ENCODE measurements at places on chromosomes 4 and X.

- no peak for DNase-seq
Measured at GRCh38 chrX:18098763-18099162, 121.9 kb downstream of the BEND2 start.

DNA sequence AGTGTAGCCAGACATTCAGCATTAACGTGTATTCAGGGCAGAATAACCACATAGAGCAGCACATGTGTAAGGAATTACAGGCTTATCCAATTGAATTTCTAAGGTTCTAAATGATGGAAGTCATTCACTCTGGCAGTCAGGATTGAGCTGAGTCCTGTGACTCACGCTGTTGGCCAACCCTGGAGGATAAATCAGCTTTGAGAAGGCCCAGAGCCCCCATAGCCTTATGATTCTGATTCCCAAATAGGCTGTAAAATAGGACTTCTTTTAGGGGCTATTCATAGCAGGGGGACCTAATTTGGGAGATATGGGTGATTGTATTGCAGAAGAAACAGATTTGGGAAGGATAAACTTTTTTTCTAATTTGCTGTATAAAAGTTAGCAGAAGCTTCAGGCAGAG is 8.1 kb upstream of the HPF1 start:
- no peak for DNase-seq

DNA sequence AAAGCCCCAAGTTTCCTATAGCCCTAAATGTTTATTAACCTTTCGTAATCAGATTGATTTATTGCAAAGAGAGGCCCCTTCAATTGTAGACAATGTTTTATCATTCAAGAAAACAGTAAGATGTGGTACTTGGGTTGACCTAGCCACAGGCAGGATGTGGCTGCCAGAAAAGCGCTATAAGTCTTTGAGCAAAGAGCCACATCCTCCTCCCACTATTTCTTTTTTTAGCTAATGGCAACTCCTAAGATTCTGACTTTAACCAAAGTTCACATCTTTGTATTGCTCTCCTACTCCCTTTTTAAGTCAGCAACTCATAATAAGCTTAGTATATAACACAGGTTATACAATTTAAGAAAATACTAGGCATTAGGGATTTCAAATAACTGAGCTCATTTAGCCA is 70.7 kb upstream of the PPP3CA start:
- no peak for DNase-seq

- peak; percentile 54 for DNase-seq
Measured at GRCh38 chrX:13485167-13485566, 84.2 kb upstream of the EGFL6 start.

DNA sequence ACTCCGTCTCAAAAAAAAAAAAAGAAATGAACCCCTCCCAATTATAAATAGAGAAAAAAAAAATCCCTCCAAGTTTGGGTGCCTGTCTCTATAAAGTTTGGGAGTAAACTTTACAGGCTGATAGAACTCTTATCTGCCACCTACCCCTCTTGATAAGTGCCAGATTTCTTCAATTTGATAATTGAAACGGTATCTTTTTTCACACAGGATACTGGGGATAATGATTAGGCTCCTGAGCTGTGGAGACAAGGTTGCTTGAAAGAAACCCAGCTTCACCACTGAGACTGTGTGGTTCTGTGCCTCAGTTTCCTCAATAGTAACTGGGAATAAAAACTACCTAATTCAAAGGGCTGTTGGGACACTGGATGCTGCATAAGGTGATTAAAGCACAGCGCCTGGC is 606 bp downstream of the EFHC2 start:
- no peak for DNase-seq

GRCh38 chrX:54865208-54865607 is 55.4 kb upstream of the TRO start:
- DNase-seq = no peak

DNA sequence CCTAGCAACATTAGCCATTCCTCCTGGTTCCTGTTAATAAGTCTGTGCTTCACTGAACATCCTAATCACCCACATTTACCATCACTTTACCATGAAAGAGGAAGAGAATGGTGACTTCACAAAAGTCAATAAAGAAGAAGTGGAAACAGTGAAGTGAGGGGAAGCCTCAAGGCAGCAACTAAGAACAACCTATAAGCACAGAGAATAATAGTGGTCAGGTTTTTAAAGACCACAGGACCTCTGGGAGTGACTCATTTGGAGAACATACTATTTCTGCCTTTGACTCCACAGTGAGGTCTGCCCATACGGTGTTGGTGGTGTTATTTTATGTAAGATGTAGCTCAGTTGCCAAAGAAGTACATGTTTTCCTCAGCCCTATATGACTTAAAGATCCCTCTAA is 86.0 kb upstream of the TET2 start:
- DNase-seq = no peak

DNA sequence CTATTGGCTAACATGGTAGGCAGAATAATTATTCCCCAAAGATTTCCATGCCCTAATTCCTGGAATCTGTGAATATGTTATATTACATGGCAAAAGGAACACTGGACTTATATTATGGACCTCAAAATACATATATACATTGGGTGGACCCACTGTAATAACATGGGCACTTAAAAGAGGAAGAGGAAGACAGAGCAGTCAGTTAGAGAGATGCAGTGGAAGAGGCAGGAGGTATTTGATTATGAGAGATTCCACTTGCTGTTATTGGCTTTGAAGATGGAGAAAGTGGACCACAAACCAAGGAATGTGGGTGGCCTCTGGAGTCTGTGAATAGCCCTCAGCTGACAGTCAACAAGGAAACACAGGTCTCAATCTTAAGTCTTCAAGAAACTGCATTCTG is 14.0 kb upstream of the ART3 start:
- DNase-seq = no peak

DNA sequence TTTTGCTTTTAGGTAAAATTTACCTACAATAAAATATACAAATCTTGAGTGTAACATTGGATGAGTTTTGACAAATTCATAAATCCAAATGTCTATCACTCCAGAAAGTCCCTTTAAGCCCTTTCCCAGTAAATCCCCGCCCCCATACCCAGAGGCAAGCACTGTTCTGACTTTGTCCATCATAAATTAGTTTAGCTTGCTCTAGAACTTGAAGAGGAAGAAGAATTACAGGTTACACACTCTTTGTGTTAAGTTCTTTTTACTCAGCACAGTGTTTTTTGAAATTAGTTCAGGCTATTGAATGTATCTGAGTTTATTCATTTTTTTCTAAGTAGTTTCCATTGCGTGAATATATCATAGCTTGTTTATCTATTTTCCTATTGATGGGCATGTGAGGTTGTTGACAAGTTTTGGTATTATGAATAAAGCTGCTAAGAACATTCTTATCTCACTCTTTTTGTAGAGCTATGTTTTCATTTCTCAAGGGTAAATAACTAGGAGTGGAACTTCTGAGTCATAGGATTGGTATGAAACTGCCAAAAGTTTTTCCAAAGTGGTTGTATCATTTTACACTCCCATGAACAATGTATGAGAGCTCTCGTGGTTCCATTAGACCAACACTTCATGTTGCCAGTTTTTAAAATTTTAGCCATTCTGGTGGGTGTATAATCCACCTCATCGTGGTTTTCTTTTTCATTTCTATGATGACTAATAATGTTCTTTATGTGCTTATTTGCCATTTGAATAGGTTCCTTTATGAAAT is 22.4 kb upstream of the HPSE start:
- DNase-seq = peak; percentile 75

DNA sequence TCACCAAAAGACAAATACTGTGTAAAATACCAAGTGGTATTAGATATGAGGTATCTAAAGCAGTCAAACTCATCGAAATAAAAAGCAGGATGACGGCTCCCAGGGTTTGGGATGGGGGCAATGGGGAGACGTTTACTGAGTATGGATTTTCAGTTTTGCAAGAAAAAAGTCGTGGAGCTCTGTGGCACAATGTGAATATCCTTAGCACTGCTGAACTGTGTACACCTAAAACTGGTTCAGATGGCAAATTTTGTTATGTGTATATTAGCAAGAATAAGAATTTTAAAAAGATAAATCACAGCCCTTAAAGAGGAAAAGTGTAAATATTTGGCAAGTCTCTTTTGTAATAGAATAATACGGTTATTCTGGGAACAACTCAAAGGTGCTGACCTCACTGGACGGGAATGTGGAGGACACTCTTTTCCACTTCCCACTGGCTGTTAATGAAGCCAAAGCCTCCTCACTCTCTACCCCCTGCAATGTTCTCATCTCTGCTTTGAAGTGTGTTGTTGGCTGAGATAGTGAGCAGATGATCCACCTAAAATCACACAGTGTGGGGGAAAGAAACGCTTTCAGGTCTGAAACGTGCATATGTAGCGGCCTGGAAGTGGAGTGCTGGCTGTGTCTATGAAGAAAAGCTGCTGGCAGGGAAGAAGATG is 49.2 kb downstream of the SEL1L3 start:
- no peak for DNase-seq

DNA sequence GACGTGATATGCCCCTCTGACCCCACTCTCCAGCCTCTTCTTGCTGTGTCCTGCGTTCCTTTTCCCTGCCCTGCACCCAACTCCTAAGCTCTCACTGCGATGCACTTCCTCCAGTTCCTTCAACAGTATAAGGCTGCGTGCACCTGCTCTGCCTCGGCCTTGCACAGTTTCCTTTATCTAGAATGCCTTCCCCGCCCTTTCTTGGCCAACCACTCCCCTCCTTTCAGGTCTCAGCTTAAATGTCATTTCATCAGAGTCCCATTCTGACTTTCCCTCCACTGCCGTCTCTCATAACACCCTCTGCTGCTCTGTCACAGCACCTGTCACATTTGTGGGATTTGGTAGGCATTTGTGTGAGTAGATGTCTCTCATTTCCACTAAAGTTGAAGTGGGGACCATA is 58.4 kb upstream of the NEIL3 start:
- DNase-seq = no peak

DNA sequence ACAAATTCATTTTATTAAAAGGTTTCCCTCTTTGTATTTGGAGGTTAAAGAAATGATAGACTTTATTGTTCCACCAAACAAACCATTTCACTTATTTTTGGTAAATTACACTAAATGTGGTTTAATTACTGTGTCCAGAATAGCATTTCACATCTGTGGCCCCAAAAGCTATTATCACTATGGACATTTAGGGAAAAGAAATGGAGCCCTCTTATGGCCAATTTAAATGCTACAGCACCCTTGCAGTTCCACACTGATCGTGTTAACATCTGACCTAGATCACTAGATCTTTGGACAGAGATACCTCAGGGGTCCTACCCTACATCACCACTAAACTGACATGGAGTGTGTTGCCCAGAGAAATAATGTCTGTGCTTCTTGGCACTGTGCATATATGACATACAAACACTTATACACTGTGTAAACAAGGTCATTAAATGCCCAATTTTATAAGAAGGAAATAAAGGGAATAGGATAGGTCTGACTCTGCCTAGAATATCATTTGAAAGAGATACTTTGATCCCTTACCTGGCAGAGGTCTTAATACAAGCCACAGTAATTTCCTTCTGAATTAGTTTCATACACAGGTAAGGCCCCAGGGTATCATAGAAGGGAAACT is 163.9 kb downstream of the KDR start:
- DNase-seq = peak; percentile 32

GRCh38 chr4:80540785-80541469 is 205.4 kb downstream of the CFAP299 start:
- no peak for DNase-seq

DNA sequence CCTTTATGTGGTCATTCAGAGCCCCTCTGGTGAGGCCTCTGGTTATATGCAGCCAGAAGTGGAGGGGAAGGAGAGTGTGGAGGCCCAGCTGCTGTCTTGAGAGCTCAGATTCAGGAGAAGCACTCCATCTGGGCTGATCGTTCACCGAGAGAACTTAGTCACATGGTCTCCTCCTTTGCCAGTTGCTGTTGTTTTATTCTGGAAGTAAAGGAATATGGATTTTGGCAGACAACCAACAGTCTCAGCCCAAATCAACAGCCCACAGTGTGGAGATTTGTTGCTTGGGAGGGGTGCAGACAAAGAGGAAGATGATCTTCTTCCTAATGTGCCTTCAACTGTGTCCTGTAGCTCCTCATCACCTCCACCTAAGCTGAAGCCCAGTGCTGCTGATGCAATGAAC is 355.4 kb downstream of the ANK2 start:
- DNase-seq = no peak

DNA sequence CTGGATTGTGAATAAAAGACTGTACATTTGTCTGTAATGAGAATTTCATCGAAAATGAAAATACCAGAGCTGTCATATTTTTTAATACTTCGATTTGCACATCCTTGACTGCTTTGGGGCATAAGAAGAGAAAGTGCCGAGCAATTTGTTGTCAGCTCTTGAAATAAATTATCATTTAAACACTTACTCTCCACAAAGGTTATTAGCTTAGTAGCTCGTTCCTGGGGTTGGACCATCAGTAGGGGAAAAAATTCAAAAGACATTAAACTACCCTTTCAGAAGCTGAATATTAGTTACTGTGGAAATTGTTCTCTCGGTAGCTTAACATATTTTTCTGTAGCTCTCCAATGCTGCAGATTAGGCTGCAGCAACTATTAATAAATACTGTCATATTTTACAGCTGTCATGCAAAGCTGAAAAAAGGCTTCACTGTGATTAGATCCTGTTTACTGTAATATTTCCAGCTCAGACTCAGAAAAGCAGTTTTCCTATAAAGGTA is 76.9 kb downstream of the GRIA3 start:
- no peak for DNase-seq

DNA sequence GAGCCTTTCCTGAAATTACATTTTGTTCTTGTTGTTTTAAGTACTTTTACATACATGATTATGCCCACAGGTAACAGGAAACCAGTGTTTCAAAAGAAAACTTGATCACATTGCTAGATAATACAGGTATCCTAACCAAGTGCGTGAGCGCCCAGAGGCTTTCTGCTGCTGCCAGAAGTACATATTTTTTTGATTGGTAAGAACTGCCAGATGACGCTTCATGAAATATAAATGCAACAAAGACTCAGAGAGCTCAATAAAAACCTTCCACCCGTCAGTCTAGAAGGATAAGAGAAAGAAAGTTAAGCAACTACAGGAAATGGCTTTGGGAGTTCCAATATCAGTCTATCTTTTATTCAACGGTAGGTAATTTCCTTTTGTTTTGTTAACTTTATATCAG is at the start of gene EPGN:
Gene EPGN (plus strand): TSS at position 256 of the 400 bp plus-strand sequence. CDS start 64 bp downstream, at position 320.
- DNase-seq = no peak

DNA sequence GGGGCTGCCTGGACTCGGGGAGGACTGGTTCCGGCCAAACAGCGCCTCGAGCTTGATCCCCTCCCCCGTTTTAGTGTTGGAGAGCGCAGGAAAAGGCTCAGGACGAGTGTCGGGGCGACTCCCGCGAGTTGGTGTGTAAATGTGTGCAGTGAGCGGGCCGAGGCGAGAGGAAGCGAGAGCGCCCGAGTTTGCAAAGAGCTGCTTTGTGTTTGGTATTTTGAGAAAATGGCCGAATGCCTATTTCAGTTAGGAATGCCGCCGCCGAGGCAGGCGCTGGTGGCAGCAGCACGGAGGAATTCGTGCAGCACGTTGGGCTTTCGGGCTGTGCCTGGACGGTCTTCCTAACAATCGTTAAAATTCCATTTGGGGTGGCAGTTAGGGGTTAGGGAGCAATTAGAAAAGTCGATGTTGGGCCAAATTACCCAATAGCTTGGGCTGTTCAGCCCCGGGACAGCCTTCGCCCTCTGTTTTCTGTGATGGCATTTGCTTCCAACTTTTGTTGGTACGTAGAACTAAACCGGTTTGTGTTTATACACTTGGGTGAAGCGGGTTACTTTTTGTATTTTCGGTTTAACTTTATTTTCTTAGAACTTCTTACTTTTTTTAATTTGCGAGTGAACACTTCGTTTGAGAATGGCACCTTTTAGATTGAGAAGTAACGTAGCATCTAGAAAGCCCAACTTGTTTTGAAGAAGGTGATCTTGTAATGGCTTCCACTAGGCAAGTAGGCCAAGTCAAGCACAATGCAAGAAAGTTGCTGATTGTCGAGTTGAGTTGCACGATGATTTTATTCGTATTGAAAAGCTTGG is 1.6 kb downstream of the REST start:
- DNase-seq = peak; percentile 48
